Sciatic nerve (tissue), 2 donors: ENCODE measurements at places on chromosomes 1 and 21. TPM values are rescaled to one million over a fixed set of nuclear protein-coding genes. Genes with fewer than 3 reads are reported as not detected.

The TTC13 gene
- 21.2 TPM for total RNA-seq

The SMIM11 gene
- total RNA-seq: 29.2 TPM

The LAD1 gene
- 0.76 TPM for total RNA-seq

The NUDC gene
- 58.4 TPM for total RNA-seq

The GPR25 gene
- not detected for total RNA-seq

The PRAMEF18 gene
- not detected for total RNA-seq

The DHDDS gene
- total RNA-seq: 42.2 TPM

The S100A9 gene
- total RNA-seq: 225 TPM

The RIMS3 gene
- total RNA-seq: 8.7 TPM

The CLCA2 gene
- total RNA-seq: not detected

The ATP1A1 gene
- 251 TPM for total RNA-seq

The PTPN14 gene
- 85.9 TPM for total RNA-seq

The ZNF593OS gene
- not detected for total RNA-seq

The CRNN gene
- not detected for total RNA-seq

The SEC16B gene
- 4.8 TPM for total RNA-seq

The GRHL3 gene
- total RNA-seq: not detected

The KIF26B gene
- 0.45 TPM for total RNA-seq

The LCE2A gene
- not detected for total RNA-seq

The CYP2J2 gene
- 21.6 TPM for total RNA-seq

The PPIAL4G gene
- total RNA-seq: not detected

The CRP gene
- 0.22 TPM for total RNA-seq

The GOLT1A gene
- total RNA-seq: 0.40 TPM

The SLC6A17 gene
- total RNA-seq: not detected

The HAO2 gene
- total RNA-seq: not detected

The CLEC20A gene
- total RNA-seq: 3.2 TPM

The TIE1 gene
- total RNA-seq: 58.0 TPM

The C1orf50 gene
- total RNA-seq: 10.8 TPM

The MYOG gene
- not detected for total RNA-seq

The DYNLT5 gene
- total RNA-seq: 9.0 TPM

The FOXD2 gene
- 12.3 TPM for total RNA-seq

The VTCN1 gene
- not detected for total RNA-seq

The CACNA1S gene
- not detected for total RNA-seq
